MCF 10A (cell line): ENCODE measurements at places on chromosomes 11 and 22.

GRCh38 chr11:2212411-2213251 is 41.0 kb upstream of the TH start:
- H3K27ac ChIP-seq, result no peak overlapping the region
- no peak overlapping the region for H3K4me3 ChIP-seq
- no peak for DNase-seq
- H3K36me3 ChIP-seq, result no peaks in the 10 kb centered on the region
- H3K27me3 ChIP-seq, result no peaks in the 10 kb centered on the region
- peaks cover 6% of the 10 kb centered on the region for H3K4me1 ChIP-seq

- H3K36me3 ChIP-seq, result no peaks in the 10 kb centered on the region
- no peaks in the 10 kb centered on the region for H3K27me3 ChIP-seq
- no peak overlapping the region for H3K4me3 ChIP-seq
- H3K4me1 ChIP-seq, result peaks cover 8% of the 10 kb centered on the region
- no peak for DNase-seq
- H3K27ac ChIP-seq, result no peak overlapping the region
These were observed 57.5 kb downstream of the ABTB2 start for GRCh38 chr11:34300026-34300925.

DNA sequence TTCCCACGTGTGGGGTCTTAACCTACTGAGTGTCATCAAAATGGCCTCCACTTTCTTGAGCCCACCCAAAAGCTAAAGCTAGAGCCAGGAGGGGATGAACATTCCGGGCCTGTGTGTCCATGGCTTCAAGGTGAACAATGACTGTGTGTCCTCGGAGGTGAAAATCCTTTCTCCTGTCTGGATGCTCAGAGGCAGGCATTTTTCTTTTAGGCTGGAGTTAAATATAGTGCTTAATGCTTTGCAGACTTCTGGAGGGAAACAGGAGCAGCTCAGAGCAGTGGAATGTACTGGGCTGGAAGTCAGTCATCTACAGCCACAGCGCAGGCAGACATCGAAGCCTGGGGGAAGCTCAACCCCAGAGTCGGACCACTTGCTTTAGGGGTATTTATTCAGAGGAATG is 68.6 kb upstream of the TMEM45B start:
- H3K4me1 ChIP-seq, result no peaks in the 10 kb centered on the region
- H3K36me3 ChIP-seq, result no peaks in the 10 kb centered on the region
- peaks cover 18% of the 10 kb centered on the region for H3K27me3 ChIP-seq
- no peak overlapping the region for H3K4me3 ChIP-seq
- no peak overlapping the region for H3K27ac ChIP-seq

GRCh38 chr22:50715776-50716175 is 22.2 kb upstream of the ACR start:
- H3K4me3 ChIP-seq, result no peak overlapping the region
- H3K4me1 ChIP-seq, result no peaks in the 10 kb centered on the region
- no peaks in the 10 kb centered on the region for H3K27me3 ChIP-seq
- DNase-seq, result no peak
- no peak overlapping the region for H3K27ac ChIP-seq
- no peaks in the 10 kb centered on the region for H3K36me3 ChIP-seq
